Trophoblast cell (in vitro differentiated cells and primary cell): ENCODE measurements at places on chromosomes 3 and 15.

GRCh38 chr3:191499307-191500080 is 38.5 kb downstream of the PYDC2 start:
- DNase-seq, result no peak
- H3K36me3 ChIP-seq, result no peaks in the 10 kb centered on the region
- H3K4me1 ChIP-seq, result no peaks in the 10 kb centered on the region
- H3K4me3 ChIP-seq, result no peak overlapping the region
- no peaks in the 10 kb centered on the region for H3K27me3 ChIP-seq

- peak overlapping the region; percentile 81 for H3K27ac ChIP-seq
- peaks cover 23% of the 10 kb centered on the region for H3K4me1 ChIP-seq
Observed at GRCh38 chr3:124851136-124851535, 36.0 kb downstream of the ITGB5 start.

DNA sequence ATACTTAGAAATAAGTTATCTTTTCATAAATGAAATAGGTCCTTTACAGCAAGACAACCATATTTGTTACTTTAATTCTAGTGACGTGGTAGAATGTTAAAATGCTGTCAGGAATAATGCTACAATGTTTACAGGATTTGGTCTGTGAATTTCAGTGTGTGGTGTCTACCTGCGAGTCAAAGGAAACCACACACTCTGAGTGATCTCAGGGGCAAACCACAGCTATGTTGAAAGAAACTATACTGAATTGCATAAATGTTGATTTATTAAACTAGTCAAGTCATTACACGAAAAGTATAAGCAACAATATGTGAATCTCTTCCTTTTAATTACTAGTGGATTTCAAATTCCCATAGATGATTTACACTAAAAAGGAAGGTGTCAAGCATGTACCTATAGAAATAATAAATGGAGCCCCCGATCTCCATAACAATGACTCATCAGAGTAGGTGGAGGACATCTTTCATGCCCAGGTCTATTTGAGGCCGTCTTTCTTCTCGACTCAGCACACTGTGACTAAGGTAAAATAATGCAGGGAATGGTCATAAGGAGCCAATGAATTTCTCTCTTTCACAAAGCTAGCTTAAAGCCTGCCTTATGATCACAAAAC is 463.0 kb downstream of the ERC2 start:
- no peak overlapping the region for H3K4me3 ChIP-seq
- no peaks in the 10 kb centered on the region for H3K4me1 ChIP-seq
- no peak overlapping the region for H3K27ac ChIP-seq
- no peaks in the 10 kb centered on the region for H3K27me3 ChIP-seq

GRCh38 chr15:100716456-100717085 is 114.2 kb downstream of the ASB7 start:
- H3K4me3 ChIP-seq, result no peak overlapping the region
- H3K27me3 ChIP-seq, result no peaks in the 10 kb centered on the region
- H3K4me1 ChIP-seq, result peaks cover 7% of the 10 kb centered on the region
- no peak overlapping the region for H3K27ac ChIP-seq

- H3K36me3 ChIP-seq, result no peaks in the 10 kb centered on the region
- H3K27me3 ChIP-seq, result no peaks in the 10 kb centered on the region
- no peak overlapping the region for H3K4me3 ChIP-seq
- no peak overlapping the region for H3K27ac ChIP-seq
Observed at GRCh38 chr15:64904189-64904588, 7.5 kb upstream of the ANKDD1A start.

DNA sequence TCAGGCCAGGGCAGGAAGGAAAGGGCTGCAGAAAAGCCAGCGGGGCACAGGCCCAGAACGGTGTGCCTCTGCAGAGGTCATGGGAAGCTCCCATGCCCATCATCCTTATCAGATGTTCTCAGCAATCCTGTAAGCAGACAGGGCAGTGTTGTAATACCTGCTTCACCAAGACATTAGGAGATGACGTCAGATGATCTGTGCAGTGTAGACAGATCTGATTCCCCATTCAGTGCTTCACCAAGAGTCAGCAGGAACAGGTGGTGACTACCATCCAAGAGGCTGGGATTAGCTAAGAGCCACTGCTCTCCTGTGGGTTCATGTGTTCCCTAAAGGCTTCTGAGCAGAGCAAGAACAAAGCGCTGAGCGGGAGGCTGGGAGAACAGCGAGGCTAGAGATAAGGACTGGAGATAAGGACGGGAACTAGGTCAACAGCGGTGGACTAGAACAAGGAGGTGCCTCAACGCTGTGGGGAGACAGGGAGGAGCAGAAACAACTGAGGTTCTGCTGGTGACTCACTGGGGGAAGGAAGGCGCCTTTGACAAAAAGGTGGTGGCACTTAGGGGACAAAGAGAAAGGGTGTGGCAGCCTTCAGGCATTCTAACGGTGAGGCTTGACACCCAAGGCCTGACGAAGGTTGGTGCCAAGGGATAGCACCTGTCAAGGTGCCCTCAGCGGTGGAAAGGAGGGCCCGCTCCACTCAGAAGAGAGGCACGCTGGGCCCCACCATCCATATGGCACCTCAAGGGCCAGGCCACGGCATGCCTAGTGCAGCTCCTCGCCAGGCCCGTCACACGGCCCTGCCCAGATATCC is 28.4 kb downstream of the CCDC12 start:
- no peak overlapping the region for H3K4me3 ChIP-seq
- no peaks in the 10 kb centered on the region for H3K27me3 ChIP-seq
- H3K4me1 ChIP-seq, result peaks cover 51% of the 10 kb centered on the region

GRCh38 chr3:64363842-64364241 is 138.6 kb upstream of the PRICKLE2 start:
- no peaks in the 10 kb centered on the region for H3K27me3 ChIP-seq
- no peak for DNase-seq
- H3K27ac ChIP-seq, result no peak overlapping the region
- H3K36me3 ChIP-seq, result no peaks in the 10 kb centered on the region
- no peak overlapping the region for H3K4me3 ChIP-seq

DNA sequence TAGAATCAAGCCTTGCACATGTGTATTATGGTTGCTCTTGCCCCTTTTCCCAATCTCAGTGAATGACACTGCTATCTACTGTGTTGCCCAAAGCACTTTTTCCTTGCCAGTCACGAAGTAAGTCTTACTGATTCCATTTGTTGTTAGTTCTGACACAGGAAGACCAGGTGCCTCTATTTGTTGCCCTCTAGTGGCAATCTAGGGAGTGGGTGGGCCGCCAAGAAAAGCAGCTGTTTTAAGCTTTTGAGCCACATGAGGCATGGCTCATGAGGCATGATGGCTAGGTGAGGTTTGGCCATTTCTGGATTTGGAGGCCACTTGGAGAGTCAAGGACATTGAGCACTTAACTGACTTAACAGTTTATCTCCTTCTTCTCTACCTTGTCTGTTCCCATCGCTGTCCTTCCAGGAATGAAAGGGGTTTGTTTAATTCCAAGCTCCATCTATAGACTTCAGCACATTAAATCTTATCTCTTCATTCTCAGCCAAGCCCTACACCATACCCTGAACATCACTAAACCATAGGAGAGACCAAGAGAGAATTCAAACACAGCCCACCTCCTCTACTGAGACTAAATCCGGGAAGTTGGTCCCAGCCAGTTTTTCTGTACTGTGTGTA is 103.1 kb downstream of the HCN4 start:
- no peak overlapping the region for H3K27ac ChIP-seq
- H3K36me3 ChIP-seq, result no peaks in the 10 kb centered on the region
- H3K4me3 ChIP-seq, result no peak overlapping the region
- peak; percentile 62 for DNase-seq

- H3K36me3 ChIP-seq, result no peaks in the 10 kb centered on the region
- no peak overlapping the region for H3K4me3 ChIP-seq
- no peaks in the 10 kb centered on the region for H3K4me1 ChIP-seq
- H3K27ac ChIP-seq, result no peak overlapping the region
Observed at GRCh38 chr15:100526027-100526481, 2.7 kb downstream of the CERS3 start.

DNA sequence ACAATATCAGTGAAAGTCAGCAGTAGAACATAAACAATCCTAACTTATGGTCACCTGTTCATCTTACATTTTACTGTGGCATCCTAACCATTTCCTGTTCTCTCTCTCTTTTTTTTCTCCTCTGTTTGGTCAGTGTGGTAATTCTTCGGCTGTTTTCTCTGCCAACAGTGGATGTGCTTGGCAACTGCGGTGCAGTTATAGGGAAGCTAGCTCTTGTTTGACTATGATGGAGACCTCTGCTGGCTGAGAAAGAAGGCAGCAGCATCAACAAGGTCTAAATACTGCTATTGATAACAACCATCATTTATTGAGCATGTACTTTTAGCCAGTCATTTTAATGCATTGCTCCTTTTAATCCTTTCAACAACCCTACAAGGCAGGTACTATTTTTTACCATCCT is 723 bp upstream of the DRD3 start:
- H3K4me3 ChIP-seq, result no peak overlapping the region
- DNase-seq, result no peak
- H3K36me3 ChIP-seq, result no peaks in the 10 kb centered on the region
- no peak overlapping the region for H3K27ac ChIP-seq

- DNase-seq, result peak; percentile 41
- H3K27ac ChIP-seq, result no peak overlapping the region
- no peaks in the 10 kb centered on the region for H3K4me1 ChIP-seq
- H3K36me3 ChIP-seq, result no peaks in the 10 kb centered on the region
Observed at GRCh38 chr15:20645956-20646355, 104.4 kb upstream of the GOLGA6L6 start.

GRCh38 chr3:149717391-149718056 is 34.8 kb downstream of the COMMD2 start:
- no peaks in the 10 kb centered on the region for H3K36me3 ChIP-seq
- no peaks in the 10 kb centered on the region for H3K27me3 ChIP-seq
- peak; percentile 84 for DNase-seq
- H3K4me3 ChIP-seq, result no peak overlapping the region
- H3K27ac ChIP-seq, result no peak overlapping the region

DNA sequence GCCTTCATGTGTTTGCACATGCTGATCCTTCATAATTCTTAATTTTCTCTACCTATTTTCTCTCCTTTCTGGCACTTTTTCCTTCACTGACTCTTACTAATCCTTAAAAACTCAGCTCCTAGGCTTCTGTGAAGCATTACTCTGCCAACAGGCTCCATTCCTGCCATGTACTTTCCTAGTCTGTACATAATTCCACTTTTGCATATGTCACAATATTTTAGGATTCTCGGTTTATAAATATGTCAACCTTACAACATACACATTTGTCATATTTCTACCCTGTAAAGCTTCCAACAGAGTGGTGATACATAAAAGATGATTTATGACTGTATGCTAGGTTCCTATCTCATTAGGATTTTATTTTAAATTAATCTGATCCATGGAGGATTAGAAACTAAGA is 38.2 kb upstream of the AGTR1 start:
- H3K36me3 ChIP-seq, result no peaks in the 10 kb centered on the region
- no peak overlapping the region for H3K4me3 ChIP-seq
- no peak overlapping the region for H3K27ac ChIP-seq

DNA sequence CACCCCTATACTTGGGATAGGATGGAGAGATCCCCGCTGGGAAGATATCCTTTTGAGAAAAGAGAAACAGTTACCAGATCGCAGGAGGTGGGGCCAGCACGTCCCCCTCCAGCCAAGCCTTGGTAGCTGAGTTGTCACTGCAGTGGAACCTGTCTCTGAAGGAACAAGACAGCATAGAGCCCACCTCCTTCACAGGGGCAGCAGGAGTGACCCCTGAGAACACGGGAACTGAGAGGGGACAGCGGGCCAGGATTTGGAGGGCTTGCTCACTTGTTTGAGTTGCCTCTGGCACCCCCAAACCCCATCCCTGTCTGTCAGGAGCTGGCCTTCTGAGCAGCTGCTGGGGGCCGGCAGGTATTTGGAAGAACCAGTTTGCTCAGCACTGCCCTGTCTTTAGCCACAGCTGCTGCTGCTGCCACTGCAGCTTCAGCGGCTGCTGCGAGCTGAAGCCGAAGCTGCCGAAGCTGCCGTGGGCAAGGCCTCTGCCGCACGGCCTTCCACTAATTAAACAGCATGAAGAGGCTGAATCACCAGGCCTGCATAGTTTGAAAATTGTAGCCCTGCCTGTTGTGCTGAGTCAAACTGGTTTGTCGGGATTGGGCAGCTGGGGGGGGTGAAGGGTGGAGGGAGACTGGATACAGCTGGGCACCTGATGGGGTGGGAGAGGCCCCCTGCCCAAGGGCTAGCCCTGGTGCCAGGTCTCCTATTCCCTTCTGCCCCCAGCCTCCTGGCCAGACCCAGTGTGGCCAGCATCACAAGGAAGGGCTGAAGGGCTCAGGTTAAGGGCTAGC is 4.0 kb downstream of the EPHB3 start:
- peak overlapping the region; percentile 88 for H3K27ac ChIP-seq
- H3K36me3 ChIP-seq, result no peaks in the 10 kb centered on the region
- no peak overlapping the region for H3K4me3 ChIP-seq
- H3K27me3 ChIP-seq, result no peaks in the 10 kb centered on the region

- no peak for DNase-seq
- no peak overlapping the region for H3K4me3 ChIP-seq
- peaks cover 49% of the 10 kb centered on the region for H3K36me3 ChIP-seq
- no peaks in the 10 kb centered on the region for H3K27me3 ChIP-seq
- H3K27ac ChIP-seq, result no peak overlapping the region
- peaks cover 11% of the 10 kb centered on the region for H3K4me1 ChIP-seq
Observed at GRCh38 chr3:58163234-58163633, 47.5 kb downstream of the DNASE1L3 start.

- H3K4me3 ChIP-seq, result no peak overlapping the region
- no peak overlapping the region for H3K27ac ChIP-seq
- no peaks in the 10 kb centered on the region for H3K36me3 ChIP-seq
- H3K27me3 ChIP-seq, result no peaks in the 10 kb centered on the region
Observed at GRCh38 chr3:88036221-88036620, 22.6 kb downstream of the CGGBP1 start.

DNA sequence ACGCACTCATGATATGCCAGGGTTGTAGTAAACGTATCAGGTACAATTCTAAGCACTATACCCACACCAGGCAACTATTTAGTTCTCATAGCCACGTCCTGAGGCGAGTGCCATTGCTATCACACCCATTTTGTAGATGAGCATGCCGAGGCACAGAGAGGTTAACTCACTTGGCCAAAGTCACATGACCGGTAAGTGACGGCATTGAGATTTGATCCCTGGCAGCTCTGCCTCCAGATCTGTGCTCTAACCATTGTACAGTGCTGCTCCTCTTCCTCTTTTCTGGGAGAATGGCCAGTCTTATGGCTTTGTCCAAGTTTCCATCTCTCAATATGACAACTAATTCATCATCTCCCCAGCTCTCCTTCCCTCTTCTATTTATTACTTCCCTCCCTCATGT is 18.9 kb upstream of the ATP2B2 start:
- no peak overlapping the region for H3K27ac ChIP-seq
- H3K4me1 ChIP-seq, result no peaks in the 10 kb centered on the region
- H3K4me3 ChIP-seq, result no peak overlapping the region
- no peak for DNase-seq
- no peaks in the 10 kb centered on the region for H3K27me3 ChIP-seq

- no peaks in the 10 kb centered on the region for H3K4me1 ChIP-seq
- H3K36me3 ChIP-seq, result no peaks in the 10 kb centered on the region
- DNase-seq, result no peak
- no peaks in the 10 kb centered on the region for H3K27me3 ChIP-seq
Observed at GRCh38 chr3:169822983-169823382, 10.3 kb upstream of the LRRC34 start.

GRCh38 chr15:39512643-39513042 is 68.2 kb upstream of the THBS1 start:
- no peak overlapping the region for H3K27ac ChIP-seq
- no peak for DNase-seq
- H3K27me3 ChIP-seq, result no peaks in the 10 kb centered on the region
- H3K36me3 ChIP-seq, result no peaks in the 10 kb centered on the region
- H3K4me3 ChIP-seq, result no peak overlapping the region
- H3K4me1 ChIP-seq, result no peaks in the 10 kb centered on the region
